ENCODE measurements at places on chromosomes 2 and 18.

DNA sequence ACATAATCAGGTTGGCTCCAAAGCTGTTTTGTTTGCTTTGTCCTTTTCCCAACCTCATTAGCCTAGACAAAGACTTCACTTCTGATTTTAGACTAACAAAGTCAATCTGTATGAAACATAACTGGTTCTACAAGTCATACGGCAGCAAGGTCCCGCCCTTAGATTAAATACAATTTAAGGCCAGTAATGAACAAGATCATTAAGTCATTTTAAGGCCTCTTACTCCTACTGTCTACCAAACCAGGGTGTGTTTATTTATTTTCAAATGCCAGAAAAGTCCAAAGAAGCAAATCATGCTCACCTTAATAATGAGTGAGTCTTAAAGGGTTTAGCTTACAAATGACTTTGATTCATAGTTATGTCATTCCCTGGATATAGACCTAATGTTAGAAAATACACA is 148.4 kb upstream of the ACVR2A start:
- no peak for DNase-seq

- DNase-seq: no peak
Observed at GRCh38 chr2:200042944-200043343, 87.6 kb downstream of the MAIP1 start.

DNA sequence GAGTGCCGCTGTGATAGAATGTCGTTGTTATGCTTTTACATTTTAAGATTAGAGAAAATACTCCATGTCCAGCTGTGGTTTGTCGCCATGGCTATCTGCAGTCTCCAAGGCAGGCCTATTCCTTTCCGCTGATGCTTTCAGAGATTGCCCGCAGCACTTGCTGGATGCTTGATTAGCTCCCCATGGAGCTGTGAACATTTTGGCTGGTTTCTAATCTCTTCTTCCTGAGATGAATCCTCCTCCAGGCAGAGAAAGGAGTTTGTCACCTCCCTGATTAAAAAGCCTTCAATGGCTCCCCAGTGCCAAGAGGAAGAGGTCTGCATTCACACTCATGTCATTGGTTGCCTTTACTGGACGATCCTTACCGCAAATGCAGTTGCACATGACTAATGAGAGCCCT is 32.6 kb upstream of the LPIN1 start:
- no peak for DNase-seq

- no peak for DNase-seq
Observed at GRCh38 chr2:60796573-60797509, 40.8 kb downstream of the PAPOLG start.

- no peak for DNase-seq
Observed at GRCh38 chr2:20381457-20381856, 30.8 kb upstream of the PUM2 start.

- DNase-seq: no peak
Observed at GRCh38 chr2:160290598-160290997, 90.5 kb upstream of the ITGB6 start.

DNA sequence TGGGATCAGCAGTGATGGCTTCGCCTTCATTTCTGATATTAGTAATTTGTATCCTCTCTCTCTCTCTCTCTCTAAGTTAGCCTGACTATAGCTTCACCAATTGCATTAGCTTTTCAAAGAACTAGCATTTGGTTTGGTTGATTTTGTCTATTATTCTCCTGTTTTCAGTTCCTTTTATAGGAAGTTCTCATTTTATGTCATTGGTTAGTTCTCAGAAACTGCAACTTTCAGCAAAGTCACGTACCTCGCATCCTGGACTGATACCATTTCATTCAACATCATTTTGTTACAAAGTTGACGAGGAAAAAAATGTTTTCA is 450.8 kb downstream of the EIPR1 start:
- DNase-seq: no peak

- no peak for DNase-seq
Observed at GRCh38 chr2:110853516-110853915, 121.1 kb downstream of the ACOXL start.

Data from stimulated activated CD8-positive, alpha-beta memory T cell treated with anti-CD3 and anti-CD28 coated beads, Interleukin-2, amount 100 ng/mL, for 48 hours (primary cell).